Suprapubic skin (tissue), 4 donors: ENCODE measurements at places on chromosomes 2 and 18. TPM values are rescaled to one million over a fixed set of nuclear protein-coding genes. Genes with fewer than 3 reads are reported as not detected.

- DNase-seq, result no peak
Observed at GRCh38 chr18:25974630-25975077, 115.8 kb downstream of the SS18 start.

GRCh38 chr18:48051945-48052840 is 121.7 kb upstream of the SMAD2 start:
- DNase-seq, result no peak

- DNase-seq, result no peak
Observed at GRCh38 chr18:5543773-5544389, at the start of gene EPB41L3. TSS of gene EPB41L3 (minus strand) at chr18:5543997. CDS start at chr18:5489183, 54,814 bp downstream.

- DNase-seq, result no peak
Observed at GRCh38 chr18:71760541-71760940, 783.6 kb downstream of the CBLN2 start.

DNA sequence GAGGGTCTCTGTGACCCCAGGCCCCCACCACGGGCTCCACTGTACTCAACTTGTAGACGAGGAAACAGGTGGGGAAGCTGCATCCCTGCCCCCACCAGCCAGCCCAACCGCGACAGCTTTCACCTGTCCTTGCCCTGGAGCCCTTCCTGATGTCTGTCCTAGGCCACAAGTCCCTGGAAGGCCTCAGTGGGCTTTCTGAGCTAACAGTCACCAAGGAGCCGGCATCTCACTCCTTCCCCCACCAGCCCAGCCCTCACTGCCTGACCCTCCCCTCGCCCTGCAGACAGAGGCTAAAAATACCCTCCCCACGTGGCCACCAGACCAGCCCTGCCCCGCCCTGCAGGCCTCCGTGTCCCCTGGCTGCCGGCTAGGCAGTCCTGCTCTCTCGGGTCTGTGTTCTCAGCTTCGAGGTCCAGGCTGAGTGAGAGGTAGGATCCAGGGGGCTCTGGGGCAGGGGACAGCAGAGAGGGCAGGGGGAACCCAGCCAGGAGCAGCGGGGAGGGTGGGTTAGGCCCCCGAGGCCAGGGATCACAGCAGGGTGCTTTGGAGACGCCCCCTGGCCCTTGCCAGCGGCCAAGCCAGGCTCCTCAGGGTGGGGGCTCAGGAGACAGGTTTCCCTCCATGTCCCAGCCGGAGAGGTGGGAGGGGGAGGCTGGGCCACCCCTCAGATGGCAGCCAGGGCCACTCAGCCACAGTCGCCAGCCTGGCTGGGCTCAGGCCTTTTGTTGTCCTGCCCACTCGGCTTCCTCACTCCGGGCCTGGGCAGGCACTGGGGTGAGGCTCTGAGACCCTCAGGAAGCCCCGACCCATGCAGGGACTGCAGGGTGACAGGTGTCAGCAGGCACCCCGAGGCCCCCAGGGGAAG is at the start of gene KLHL30:
Gene KLHL30 (plus strand): TSS at position 338 of the 865 bp plus-strand sequence. CDS start 2,087 bp downstream, outside the sequence.
- no peak for DNase-seq

GRCh38 chr2:33230195-33230594 is 246.3 kb upstream of the RASGRP3 start:
- DNase-seq, result no peak

DPP4 gene
- 3.6 TPM for total RNA-seq

GRCh38 chr2:71101656-71102055 is 28.4 kb downstream of the MCEE start:
- DNase-seq, result no peak

GRCh38 chr18:34863702-34864101 is 153.6 kb downstream of the DTNA start:
- DNase-seq, result no peak

- DNase-seq, result no peak
Observed at GRCh38 chr2:152120430-152120829, 21.6 kb upstream of the CACNB4 start.

DNA sequence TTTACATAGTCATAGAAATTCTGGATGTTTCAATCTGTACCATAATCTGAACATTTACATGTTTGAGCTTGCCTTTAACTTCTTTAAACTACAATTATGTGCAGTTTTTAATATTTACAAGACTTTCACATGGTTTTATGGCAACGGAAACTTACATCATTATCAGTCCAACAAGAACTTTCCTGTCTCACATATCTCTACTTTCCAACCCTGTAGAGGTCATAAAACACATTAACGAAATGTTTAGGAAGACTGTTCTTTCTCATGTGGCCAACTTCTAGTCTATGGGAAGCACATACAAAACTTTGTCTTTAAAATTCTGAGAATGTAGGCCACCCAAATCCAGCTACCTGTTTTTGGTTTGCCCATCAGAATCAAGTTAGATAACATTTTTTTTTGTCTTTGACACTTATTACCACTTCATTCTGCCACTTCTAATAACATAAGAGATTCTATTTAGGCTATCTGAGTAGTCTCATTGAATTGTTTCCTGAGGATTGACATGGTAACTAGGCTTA is 693.2 kb downstream of the KCNJ3 start:
- no peak for DNase-seq

GRCh38 chr2:72347081-72347480 is 199.4 kb upstream of the CYP26B1 start:
- DNase-seq, result no peak

RNF152 gene
- 49.3 TPM for total RNA-seq

DNA sequence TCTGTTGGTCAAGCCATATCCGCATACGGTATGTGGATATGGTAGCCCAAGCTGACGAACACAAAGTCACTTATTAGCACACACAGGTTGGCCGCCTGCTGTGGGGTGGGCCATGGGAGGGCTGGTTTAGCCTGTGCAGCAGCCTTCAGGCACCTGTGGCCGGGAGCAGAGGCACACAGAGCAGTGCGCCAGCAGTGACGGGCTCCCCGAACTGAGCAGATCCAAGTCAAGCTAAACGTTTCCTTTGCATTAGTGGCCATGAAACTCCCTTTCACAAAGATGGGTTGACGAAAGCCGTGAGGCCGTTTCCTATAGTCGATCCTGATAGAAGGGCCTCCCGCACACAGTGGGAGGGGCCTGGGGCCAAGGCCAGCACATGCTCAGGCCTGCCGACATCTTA is 72.1 kb downstream of the TSHZ1 start:
- DNase-seq, result no peak
